GM18507 (cell line): ENCODE measurements at places on chromosomes 4 and X.

GRCh38 chr4:119626420-119626819 lies 2.2 kb downstream of the PDE5A start:
- no peak for DNase-seq

- no peak for DNase-seq
These were observed 36.6 kb downstream of the METTL14 start for GRCh38 chr4:118721752-118722151.

DNA sequence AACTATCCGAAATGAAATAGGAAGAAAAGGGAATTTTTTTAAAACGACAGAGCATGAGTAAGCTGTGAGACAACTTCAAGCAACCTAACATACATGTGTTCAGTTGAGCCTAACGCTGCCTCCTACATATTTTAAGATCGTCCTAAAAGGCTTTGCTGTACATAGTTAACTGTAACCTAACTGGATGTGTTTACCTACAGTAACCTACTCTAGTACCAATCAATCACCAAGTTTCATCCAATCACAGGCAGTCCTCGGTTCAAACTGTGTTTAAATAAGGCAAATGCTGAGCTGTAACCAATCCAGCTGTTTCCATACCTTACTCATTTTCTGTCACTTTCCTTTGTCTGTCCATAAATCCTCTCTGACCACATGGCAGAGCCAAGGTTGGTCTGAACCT lies 17.1 kb downstream of the RCHY1 start:
- no peak for DNase-seq

DNA sequence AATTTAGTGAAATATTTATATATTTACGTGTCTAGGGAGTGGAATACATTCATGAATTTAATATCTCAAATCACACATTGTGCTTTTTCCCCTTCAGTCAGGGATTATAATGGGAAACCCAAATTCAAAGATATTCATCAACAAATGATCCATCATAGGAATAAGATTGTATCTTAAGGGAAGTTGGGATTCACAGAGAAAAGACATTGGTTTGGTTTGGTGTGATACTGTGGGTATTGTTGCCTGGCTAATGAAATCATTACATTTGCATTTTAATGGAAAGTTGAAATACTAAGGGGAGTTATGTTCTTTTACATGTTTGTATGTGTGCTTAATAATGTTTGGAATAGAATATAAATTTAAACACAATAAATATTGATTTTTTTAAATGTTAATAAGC lies 1.7 kb downstream of the TET2 start:
- no peak for DNase-seq

DNA sequence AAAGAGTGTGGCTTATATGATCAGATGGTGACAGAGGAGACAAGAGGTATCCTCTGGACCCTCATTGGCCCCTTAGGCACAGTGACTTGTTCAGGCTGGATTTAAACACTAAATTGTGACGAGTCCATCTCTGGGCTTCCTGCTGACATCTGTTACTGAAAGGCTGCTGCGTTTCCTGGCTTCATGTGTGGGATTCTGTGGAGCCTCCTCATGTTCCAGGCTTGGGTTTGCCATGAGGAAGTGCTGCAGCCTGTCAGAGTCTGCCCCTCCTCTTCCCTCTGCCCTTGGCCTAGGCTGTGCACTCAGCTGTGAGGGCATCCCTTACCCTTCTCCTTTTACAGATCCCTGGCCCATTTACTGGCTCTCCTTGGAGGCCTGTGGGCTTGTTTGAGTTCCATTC lies 159.1 kb upstream of the TTC29 start:
- no peak for DNase-seq

- DNase-seq = no peak
These were observed 62.4 kb upstream of the MTM1 start for GRCh38 chrX:150506020-150506419.

DNA sequence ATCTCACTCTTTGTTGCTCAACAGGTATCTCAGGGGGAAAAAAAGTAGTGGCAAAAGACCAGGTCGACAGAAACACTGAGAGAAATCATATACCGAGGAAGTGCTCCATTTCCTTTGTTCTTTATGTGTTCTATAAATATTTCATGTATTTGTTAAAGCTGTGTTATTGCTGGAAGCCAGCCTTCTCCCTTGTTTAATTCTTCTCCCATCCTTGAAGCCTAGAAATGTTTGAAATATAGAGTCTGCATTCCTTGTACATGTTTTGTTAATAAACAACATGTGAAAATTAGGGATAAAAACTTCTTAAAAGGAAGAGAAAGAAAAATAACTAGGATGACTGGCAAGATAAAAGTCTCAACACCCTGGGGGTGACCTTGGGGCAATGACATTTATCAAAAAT lies 186.2 kb downstream of the ANKRD50 start:
- no peak for DNase-seq

- no peak for DNase-seq
These were observed 96.0 kb downstream of the ADGRL3 start for GRCh38 chr4:61296144-61296543.

DNA sequence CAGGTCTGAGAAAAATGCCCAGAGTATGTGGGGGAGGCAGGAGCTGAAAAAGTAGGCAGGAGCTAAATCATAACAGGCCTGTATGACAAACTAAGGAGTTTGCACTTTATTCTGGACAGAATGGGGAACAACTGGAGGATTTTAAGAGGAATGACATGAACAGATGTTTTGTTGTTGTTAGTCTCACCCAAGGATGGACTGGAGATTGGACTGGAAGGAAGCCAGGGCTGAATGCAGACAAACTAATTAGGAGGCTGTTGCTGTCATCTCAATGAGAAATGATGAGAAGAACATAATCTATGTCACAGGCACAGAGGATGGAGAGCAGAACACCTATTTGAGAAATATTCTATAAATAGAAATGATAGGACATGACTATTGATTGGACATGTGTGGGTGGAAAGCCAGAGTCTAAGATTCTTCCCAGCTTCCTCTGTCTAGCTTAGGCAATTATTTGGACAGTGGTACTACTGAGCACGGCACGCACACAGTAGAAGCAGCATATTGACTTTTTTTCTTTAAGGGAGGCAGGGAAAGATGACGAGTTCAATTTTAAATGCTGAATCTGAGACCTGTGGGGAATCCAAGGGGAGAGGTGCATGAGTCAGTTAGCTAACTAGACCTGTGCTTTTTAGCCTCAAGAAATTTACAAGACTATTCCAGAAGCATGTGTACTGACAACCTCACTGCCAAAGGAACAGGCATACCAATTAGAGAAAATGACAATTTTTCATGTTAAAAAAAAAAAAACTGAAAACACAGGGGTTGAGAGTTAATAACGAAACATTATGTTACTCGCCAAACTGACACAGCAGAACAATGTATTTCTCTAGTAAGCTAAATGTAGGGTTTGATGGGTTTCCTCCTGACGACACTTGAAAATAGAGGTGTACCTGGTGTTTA lies 963 bp upstream of the USO1 start:
- DNase-seq = no peak

GRCh38 chrX:30283456-30284200 lies 25.6 kb downstream of the NR0B1 start:
- no peak for DNase-seq

- no peak for DNase-seq
These were observed 124.6 kb downstream of the DCHS2 start for GRCh38 chr4:154366956-154367355.

GRCh38 chr4:122827258-122827878 lies 737 bp downstream of the FGF2 start:
- DNase-seq = peak; percentile 48

- no peak for DNase-seq
These were observed 64.9 kb downstream of the MAOA start for GRCh38 chrX:43720961-43721360.

DNA sequence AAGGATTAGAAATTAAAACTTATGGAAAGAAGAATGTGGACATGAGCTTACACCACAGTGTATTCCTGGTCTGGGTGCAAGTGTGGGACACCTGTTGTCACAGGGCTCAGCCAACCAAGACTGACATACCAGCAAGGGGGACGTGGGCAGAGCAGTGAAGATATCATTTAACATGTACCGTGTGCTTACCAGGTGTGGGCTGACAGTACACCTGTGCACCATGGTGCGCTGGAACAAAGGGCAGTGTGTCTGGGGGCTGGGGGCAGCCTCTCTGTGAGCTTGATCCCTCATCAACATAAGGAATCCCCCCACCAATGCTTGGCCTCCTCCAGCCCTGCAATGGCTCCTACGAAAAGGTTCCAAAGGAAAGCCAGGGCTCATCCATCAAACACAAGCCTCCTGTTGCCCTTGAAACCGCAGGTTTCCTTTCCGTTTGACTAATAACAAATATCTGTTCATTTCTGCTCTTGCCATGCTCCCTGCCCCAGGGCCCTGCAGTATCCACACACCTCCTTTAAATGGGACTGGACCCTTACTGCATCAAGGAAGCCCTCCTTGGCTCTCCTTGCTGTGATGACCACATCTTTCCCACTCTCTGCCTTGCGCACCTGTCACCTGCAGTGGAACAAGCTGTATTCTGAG lies 16.7 kb downstream of the EVC2 start:
- DNase-seq = no peak

DNA sequence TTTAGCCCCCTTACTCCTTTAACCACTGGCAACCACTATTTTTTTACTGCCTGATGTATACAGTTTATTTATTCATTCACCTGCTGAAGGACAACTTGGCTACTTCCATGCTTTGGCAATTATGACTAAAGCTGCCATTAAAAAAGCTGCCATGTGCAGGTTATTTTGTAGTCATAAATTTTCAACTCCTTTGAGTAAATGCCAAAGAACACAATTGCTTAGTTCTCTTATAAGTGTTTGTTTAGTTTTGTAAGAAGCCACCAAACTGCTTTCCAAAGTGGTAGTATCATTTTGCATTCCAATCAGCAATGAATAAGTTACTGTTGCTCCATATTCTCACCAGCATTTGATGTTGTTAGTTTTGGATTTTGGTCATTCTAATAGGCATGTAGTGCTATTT lies 1831.8 kb downstream of the PCDH7 start:
- no peak for DNase-seq

- DNase-seq = no peak
These were observed 96.0 kb downstream of the TENM3 start for GRCh38 chr4:182339221-182339641.

GRCh38 chr4:10181745-10182445 lies 65.3 kb upstream of the WDR1 start:
- no peak for DNase-seq

DNA sequence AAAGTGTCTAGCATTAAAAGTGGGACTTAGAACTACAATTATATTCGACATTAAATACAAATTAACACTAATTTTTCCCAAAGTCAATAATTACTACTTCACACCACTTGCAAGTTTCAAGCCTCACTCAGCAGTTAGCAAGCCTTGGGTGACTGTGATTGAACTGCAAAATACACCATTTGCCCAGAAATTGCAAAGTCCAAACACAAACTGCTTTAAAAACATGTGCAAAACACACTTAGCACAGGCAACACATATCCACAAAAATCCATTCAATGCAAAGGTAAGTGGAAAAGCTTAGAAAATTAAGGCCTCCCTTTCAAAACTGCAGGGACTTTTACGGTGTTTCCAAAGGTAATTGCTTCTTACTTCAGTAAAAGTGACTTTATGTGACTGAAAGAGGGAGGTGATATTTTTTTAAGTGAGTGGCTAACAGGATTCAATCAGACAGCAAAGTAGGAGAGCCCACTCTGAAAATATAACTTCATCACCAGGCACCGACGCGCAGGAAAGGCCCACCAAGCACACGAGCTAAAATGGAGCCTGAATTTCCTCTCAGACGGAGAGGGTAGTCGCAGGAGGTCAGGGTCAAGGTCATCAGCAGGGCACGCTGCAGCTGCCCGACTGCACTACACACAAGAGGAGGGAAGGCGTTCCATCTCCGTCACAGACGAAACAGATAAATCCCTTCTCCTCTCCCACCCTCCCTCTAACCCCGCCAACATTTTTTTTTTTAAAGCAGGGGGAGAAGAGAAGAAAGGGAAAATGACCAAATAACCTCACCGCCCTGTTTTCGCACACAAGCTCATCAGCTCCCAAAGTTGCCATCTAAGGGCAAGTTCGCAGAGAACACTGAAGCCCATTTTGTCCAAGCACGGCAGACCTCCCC lies 3.1 kb downstream of the ZNF827 start:
- no peak for DNase-seq

DNA sequence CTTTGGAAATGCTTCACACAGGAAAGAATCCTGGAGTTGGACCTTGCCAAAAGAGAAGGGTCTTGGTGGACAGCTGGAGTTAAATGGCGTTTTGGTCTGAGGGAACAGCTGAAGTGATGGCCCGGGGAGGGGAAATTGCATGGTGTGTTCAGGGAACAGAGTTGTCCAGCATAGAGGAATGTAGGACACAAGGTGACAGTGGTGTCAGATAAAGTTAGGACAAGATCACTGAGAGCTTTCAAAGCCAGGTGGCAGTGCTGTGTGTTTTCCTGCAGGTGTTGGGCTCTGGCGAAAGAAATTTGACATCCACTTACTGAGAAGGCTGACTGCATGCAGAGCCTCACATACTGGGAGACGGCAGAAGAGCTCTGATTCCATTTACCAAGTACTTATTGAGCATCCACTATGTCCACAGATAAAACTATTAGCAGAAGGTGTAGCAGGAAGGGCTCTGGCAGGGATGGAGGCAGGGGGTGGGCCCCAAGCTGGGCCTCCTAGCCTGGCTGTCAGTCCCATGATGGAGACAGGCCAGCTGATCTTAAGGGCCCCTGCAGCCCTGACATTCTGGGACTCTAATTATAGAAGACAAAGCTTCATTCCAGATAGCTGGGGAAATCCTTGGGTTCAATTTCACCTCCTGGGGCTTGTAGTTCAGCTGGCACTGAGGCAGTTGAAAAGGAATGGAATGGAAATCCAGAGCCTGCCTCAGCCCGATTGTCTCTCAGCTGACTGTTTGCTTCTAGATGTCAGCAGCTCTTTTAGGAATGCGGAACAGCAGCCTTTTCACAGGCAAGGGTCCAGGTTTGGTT lies 150.2 kb upstream of the MAMLD1 start:
- DNase-seq = no peak

- no peak for DNase-seq
These were observed 103.3 kb downstream of the MGST2 start for GRCh38 chr4:139768896-139769295.

GRCh38 chrX:16592194-16592770 lies 57.7 kb upstream of the S100G start:
- no peak for DNase-seq

DNA sequence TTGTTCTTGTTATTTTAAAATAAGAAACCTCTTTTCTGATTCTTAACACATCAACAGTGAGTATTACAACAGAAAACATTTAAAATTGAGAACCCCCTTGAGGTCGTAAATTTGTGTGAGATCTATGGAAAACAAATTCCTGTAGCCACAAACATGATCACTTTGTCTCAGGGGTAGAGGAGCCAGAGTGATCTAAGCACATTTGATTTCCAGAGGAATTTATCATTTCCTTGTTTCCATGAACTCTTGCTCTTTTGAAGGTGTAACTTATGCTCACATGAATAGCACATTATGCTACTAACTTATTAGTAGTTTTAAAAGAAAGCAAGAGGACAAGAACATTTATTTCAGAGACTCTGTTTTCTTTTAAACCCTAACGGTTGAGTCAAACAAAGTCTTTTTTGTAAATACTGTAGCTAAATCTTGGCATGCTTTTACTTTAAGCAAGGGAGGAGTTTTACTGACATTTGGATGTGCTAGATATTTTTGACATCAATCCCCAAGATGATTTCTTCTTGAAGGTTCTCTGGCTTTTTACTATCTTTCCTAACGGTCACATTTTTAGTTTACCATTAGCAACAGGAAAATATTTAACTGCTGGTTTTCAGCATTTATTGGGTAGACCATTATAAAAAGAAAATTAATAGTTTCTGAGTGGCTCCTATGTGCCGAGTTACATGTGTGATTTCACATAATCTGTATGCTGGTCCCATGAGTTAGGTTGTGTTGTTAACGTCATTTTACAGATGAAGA lies 27.9 kb upstream of the ZCCHC12 start:
- DNase-seq = no peak

GRCh38 chr4:89997171-89997704 lies 102.6 kb downstream of the MMRN1 start:
- DNase-seq = no peak
